Hematopoietic multipotent progenitor cell treated with erythropoietin and hydrocortisone succinate and interleukin-3 and kit ligand, for 4 days (in vitro differentiated cells): ENCODE measurements at places on chromosomes 5 and 9.

DNA sequence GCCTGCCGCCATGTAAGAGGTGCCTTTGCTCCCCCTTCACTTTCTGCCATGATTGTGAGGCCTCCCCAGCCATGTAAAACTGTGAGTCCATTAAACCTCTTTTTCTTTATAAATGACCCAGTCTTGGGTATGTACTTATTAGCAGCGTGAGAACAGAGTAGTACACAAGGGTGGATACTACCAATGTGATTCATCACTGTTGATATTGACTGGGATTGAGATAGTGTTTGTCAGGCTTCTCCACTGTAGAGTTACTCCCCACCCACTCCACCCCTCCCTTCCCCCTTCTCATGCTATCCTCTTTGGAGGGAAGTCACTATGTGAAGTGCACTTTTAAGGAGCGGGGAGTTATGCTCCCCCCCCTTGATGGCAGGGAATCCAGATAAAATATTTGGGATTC, 11.4 kb upstream of the CRHBP start:
- DNase-seq = peak; percentile 39

GRCh38 chr5:150401076-150401375, 11.7 kb downstream of the CD74 start:
- peak; percentile 70 for DNase-seq

DNA sequence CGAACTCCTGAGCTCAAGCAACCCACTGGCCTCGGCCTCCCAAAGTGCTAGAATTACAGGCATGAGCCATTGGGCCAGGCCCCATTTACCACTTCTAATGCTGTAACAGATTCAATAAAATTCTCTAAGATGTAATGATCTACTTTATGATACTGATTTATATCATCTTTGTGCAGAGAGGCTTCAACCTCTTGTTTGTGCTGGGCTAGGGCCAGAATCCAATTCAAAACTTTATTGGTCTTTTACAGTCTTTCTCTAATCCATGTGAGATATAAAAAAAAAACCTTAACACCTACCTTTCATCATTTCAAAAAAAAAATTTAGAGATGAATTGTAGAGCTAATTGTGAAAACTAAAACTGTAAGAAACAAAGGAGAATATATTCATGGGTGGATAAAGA, 8.2 kb upstream of the BTF3 start:
- DNase-seq = no peak

DNA sequence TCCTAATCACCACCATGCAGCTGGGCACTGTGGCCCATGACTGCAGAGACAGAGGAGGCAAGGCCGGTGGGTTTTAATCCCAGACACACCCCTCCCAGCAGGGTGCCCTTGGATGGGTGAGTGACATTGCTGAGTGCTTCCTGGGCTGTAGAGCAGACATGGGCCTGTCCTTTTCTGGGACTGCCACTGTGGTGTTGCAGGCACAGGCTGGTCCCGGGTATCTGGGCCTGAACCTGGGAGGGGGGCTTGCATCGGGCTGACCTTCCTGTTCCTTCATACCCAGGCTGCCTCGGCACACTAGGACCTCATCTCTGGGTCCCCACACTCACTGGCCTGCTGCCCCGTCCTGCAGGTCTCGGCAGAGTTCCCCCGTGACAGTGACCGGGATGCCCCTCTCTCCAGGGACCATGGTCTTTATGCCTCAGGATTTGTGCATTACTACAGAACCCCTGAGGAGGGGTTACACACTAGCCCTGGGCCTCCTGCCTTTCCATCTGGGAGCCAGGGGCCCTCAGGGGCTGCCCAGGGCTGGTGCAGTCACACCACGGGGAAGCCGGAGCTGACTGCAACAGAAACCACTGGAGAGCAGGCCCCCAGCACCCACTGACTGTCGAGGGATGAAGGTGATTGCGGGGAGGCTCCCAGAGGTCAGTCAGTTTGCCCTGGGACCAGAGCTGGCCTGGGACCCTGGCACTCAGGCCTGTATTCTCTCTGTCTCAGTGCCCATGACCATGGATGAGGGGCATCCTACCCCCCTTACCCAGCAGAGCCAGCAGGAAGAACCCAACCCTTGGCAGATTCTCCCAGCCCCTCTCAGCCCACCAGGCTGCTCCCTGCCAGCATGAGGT, 8.9 kb upstream of the SLC25A48 start:
- peak; percentile 38 for DNase-seq

DNA sequence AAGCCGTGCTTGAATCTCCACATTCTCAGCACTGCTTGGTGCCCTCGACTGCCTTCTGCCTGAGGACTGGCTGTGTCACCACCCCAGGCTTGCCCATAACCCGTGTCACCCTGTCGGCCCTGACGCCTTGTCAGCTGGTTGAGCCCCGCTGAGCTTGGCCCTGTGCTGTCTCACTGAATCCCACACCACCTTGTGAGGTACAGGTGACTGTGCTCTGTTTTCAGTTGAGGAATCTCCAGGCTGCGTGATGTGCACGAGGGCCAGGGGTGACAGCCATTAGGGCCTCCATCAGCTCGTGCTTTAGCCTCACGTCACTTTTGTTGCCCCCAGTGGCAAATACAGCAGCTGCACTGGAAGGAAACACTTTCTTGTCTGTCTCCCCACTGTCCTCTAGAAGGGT, 90.7 kb downstream of the CACNA1B start:
- DNase-seq = peak; percentile 13

DNA sequence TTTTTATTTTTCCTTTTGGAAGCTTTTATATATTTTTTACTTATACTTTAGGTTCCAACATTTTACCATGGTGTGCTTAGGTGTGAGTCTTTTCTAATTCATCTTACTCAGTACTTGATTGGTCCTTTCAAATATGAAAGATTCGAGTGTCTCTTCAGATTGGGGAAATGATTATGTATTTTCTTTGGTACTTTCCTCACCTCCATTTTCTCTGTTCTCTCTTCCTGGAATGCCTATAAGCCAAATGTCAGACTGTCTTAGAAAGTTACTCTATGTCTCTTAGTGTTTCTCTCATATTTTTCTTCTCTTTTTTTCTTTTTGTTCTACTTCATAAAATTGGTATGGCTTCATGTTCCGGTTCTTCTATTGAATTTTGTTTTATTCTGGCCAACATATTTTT, 119.6 kb upstream of the SV2C start:
- no peak for DNase-seq

DNA sequence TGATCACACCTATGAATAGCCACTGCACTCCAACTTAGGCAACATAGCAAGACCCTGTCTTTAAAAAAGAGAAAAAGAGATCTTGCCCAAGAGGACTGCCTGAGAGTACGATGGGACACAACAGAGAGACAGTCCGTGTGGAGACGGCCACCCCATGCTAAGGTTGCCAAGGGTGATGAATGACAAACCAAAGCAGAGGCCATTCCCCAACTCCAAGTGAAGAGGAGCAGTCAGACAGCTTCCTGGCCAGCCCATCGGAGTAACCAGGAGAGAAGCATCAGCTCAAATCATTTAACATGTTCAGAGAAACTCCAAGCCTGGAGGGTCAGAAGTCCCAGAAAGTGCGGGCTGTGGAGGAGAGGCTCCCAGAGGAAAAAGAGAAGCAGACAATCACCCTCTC, 63.9 kb upstream of the SUB1 start:
- DNase-seq = no peak

- no peak for DNase-seq
Measured at GRCh38 chr5:179152941-179153340, 92.8 kb downstream of the ZNF354C start.

GRCh38 chr5:159678657-159679392, 237.5 kb upstream of the ADRA1B start:
- no peak for DNase-seq

GRCh38 chr9:129023036-129023907, 4.9 kb downstream of the SH3GLB2 start:
- peak; percentile 80 for DNase-seq

- peak; percentile 57 for DNase-seq
Measured at GRCh38 chr5:141677415-141677814, 4.6 kb downstream of the ARAP3 start.

DNA sequence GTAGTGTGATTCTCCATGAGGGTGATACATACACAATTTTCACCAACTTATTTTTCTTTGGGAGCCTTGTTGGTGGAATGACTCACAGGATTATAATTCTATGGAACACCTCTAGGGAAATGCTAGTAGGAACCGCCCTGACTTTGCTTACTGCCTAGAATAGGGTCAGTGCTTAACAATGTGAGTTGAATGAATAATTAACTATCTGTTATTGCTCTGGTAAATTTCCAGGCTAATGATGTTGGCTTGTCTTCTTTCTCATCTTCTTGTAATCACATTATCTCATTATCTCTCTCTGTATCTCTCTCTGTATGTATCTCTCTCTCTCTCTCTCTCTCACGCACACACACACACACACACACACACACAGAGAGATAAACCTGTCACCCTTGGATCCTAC, 291.1 kb downstream of the TRIM32 start:
- DNase-seq = no peak

DNA sequence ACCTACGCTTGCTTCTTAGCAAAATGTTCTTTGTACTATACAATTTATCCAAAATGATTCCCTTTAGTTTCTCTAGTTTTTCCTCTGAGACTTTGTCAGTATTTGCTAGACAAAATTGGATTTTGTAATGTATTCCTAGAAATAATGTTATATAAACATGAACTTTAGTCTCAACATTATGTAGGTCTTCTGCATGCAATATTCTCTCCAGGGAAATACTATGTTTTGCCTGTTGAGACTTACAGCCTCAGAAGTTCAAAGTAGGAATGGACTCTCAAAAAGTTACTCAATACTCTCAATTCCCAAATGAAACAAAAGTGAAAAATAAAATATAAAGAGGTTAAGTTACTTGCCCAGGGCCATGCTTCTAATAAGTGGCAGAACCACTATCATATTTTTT, 24.8 kb upstream of the SMC2 start:
- no peak for DNase-seq

GRCh38 chr5:164431634-164432304, 926.4 kb downstream of the MAT2B start:
- DNase-seq = no peak

DNA sequence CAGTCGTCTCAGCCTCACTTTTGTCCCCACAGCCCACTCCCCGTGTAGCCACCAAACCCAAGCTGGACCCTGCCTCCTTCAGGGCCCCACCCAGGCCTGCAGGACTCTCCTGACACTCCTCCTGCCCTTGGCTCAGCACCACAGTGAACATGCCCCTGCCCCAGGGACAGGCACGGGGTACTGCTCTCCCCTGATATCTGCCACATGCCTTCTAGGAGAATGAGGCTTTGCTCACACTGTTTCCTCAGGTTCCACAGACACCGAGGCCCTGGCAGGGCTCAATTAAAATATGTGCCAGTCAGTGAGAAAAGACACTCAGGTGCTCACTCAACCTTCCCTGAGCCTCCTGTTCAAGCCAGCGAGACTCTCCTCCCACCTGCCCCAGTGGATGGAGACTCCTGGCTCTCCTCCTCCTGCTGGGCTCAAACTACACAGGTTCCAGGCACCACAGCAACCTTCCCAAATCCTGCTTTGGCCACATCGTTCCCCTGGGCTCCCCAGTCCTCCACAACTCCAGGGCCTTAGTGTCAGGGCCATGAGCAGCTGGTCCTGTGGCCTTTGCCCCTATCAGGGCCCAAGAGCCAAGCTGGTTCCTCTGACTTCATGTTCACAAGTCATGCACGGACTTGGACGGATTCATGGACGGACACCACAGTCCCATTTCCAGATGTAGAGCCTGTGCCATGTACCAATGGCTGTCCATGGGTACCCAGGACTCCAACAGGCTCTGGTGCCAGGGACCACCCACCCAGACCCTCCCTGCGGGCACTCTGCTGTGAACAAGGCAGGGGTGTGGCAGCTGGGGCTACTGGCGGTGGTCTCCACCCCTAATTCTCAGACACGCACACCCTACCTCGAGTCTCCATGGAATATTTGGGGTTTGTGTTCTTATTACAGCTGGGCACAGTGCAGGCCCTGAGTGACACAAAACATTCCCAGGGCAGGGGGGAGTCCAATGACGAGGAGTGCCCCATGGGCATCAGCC, 36.6 kb downstream of the BICD2 start:
- DNase-seq = no peak

DNA sequence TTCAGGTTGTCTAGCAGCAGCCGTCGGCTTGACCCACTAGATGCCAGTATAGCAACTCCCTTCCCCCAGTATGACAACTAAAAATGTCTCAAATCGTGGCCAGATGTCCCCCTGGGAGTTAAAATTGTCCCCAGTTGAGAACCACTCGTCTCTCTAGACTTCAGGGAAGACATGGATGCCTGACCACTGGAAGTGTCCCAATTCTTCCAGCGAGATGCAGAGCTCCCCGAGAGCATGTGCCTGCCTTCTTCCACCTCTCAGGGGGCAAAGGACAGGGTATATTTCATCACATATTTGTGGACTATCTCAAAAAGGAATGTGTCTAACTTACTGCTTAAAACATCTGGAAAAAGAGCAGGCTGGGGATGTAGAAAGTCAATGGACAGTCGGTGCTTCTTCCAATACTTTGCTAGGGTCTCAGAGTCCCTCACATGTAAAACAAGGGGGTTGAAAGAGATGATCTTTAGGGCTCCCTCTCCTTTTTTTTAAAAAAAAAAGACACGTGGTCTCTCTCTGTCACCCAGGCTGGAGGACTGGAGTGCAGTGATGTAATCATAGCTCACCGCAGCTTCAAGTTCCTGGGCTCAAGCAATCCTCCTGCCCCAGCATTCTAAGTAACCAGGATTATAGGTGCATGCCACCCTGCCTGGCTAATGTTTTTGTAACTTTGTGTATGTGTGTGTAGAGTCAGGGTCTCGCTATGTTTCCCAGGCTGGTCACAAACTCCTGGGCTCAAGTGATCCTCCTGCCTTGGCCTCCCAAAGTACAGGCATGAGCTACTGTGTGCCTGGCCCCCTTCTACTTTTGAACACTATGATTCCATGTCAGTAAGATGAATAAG, 190.6 kb downstream of the DAB2IP start:
- DNase-seq = no peak

GRCh38 chr9:2817999-2818803, 25.7 kb downstream of the PUM3 start:
- DNase-seq = no peak

- DNase-seq = no peak
Measured at GRCh38 chr5:133969654-133970324, 1.4 kb upstream of the C5orf15 start.

DNA sequence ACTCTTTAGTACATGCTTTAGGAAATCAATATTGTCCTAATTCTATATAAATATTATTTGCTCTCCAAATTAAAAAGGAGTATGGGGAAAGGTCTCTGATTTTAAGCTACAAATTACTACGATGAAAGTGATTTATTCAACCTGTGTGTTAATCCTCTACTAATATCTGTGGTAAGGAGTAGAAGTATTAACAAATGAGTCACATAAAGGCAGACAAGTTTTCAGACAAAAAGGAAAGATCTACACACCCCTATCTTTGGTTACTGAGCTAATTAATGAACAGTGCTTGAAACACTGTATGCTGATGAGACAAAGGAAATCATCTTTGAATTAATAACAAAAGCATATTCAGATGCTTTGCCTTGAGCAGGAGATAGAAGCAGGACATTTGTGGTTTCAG, 15.9 kb downstream of the LOX start:
- no peak for DNase-seq

DNA sequence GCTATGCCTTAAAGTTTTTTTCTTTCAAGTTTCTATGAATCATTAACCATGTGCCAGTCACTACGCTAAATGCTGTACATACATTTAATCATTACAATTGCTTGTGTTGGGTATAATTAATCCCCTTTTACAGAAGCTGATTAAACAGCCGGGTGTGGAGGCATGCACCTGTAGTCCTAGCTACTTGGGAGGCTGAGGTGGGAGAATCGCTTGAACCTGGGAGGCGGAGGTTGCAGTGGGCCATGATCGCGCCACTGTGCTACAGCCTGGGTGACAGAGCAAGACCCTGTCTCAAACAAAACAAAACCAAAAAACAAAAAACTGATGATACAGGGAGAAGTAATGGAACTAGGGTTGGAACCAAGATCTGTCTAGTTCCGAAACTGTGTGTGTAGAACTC, 1.2 kb upstream of the UBE2R2 start:
- no peak for DNase-seq

- DNase-seq = no peak
Measured at GRCh38 chr5:38543886-38544285, 12.6 kb downstream of the LIFR start.
